ENCODE measurements at places on chromosomes 12 and 14.

- H3K36me3 ChIP-seq, result peaks cover 15% of the 10 kb centered on the region
- H3K4me3 ChIP-seq, result no peak overlapping the region
- DNase-seq, result no peak
- H3K27ac ChIP-seq, result no peak overlapping the region
- H3K27me3 ChIP-seq, result no peaks in the 10 kb centered on the region
- H3K4me1 ChIP-seq, result no peaks in the 10 kb centered on the region
These were observed 6.5 kb downstream of the C12orf43 start for GRCh38 chr12:121009741-121010140.

DNA sequence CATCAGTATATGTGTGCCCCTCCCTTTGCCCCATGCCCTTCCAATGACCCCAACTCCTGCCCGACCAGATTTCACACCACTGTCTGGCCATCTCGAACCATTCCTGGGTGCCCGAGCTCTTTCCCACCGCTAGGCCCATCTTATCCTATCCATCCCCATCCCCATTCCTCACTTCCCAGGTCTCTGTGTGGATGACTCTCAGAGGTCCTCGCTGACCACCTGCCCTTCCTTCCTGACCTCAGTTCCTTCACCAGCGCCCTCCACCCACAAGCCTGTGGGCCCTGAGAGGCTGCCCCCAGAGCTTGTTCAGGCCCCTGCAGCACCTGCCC is 49.1 kb downstream of the CYP46A1 start:
- H3K27me3 ChIP-seq, result no peaks in the 10 kb centered on the region
- DNase-seq, result no peak
- no peak overlapping the region for H3K27ac ChIP-seq
- no peak overlapping the region for H3K4me3 ChIP-seq
- peaks cover 33% of the 10 kb centered on the region for H3K4me1 ChIP-seq

DNA sequence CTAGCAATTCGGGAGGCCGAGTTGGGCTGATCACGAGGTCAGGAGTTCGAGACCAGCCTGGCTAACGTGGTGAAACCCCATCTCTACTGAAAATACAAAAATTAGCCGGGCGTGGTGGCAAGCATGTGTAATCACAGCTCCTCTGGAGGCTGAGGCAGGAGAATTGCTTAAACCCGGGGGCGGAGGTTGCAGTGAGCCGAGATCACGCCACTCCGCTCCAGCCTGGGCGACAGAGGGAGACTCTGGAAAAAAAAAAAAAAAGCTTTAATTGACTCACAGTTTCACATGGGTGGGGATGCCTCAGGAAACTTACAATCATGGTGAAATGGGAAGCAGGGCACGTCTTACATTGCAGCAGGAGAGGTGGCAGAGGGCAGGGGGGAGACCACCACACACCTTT is 30.6 kb upstream of the SLC2A3 start:
- no peak overlapping the region for H3K4me3 ChIP-seq
- H3K27me3 ChIP-seq, result no peaks in the 10 kb centered on the region
- H3K36me3 ChIP-seq, result no peaks in the 10 kb centered on the region
- peaks cover 3% of the 10 kb centered on the region for H3K4me1 ChIP-seq

DNA sequence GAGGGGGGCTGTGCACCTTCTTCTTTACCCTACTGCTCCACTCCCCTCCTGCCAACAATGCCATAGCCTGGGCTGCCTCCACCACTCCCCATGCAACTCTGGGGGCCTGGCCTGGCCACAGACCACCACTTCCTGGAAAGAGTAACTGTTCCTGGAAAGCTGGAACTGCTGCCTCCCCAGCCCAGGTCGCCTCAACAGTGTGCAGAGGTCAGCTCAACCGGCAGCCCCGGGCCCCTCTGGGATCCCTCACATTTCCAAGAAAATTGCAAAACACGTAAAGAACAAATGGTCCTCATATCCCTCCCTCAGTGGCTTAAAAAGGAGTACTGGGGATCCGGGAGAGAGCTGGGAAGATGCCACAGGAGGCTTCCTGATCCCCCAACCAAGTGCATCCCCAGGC is 22.4 kb upstream of the DIO3 start:
- no peaks in the 10 kb centered on the region for H3K27me3 ChIP-seq
- no peak overlapping the region for H3K27ac ChIP-seq
- H3K36me3 ChIP-seq, result no peaks in the 10 kb centered on the region
- H3K4me3 ChIP-seq, result no peak overlapping the region
- no peak for DNase-seq
- H3K4me1 ChIP-seq, result no peaks in the 10 kb centered on the region

GRCh38 chr12:66708704-66709456 is 30.0 kb upstream of the GRIP1 start:
- no peak for DNase-seq
- H3K27ac ChIP-seq, result no peak overlapping the region
- no peaks in the 10 kb centered on the region for H3K4me1 ChIP-seq
- no peaks in the 10 kb centered on the region for H3K36me3 ChIP-seq

DNA sequence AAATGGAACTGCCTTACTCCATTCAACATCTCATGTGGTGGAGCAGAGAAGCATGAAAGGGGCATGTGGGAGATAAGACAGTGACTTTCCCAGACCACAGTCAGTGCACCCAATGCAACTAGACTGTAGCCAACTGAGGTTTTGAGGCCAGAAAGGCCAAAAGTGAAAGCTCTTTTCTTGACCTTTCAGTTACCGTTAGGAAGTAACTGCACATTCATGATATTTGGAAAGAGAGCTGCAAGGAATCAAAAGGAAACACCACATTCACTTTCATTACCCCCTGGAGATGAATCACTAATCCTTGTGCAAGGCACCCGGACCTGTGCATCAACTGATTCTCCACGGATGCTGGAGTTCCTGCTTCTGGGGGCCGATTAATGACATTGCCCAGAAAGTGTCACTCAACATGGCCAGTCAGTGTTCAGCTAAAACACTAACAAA is 72.9 kb upstream of the ELK3 start:
- DNase-seq, result no peak
- H3K4me3 ChIP-seq, result no peak overlapping the region
- no peaks in the 10 kb centered on the region for H3K4me1 ChIP-seq
- no peaks in the 10 kb centered on the region for H3K36me3 ChIP-seq

- no peaks in the 10 kb centered on the region for H3K27me3 ChIP-seq
- no peaks in the 10 kb centered on the region for H3K4me1 ChIP-seq
- H3K4me3 ChIP-seq, result no peak overlapping the region
- no peaks in the 10 kb centered on the region for H3K36me3 ChIP-seq
- no peak for DNase-seq
These were observed 218.5 kb downstream of the NUAK1 start for GRCh38 chr12:105920161-105920684.

- no peak overlapping the region for H3K4me3 ChIP-seq
- H3K36me3 ChIP-seq, result no peaks in the 10 kb centered on the region
- H3K4me1 ChIP-seq, result no peaks in the 10 kb centered on the region
- H3K27ac ChIP-seq, result no peak overlapping the region
- DNase-seq, result no peak
These were observed 57.6 kb upstream of the ATP2B1 start for GRCh38 chr12:89765959-89766824.

GRCh38 chr12:761256-761655 is 8.9 kb downstream of the WNK1 start:
- DNase-seq, result no peak
- peaks cover 7% of the 10 kb centered on the region for H3K36me3 ChIP-seq
- no peak overlapping the region for H3K4me3 ChIP-seq
- no peaks in the 10 kb centered on the region for H3K27me3 ChIP-seq
- peaks cover 27% of the 10 kb centered on the region for H3K4me1 ChIP-seq
- no peak overlapping the region for H3K27ac ChIP-seq

GRCh38 chr14:64758691-64759554 is 54.7 kb downstream of the PLEKHG3 start:
- H3K36me3 ChIP-seq, result no peaks in the 10 kb centered on the region
- H3K4me3 ChIP-seq, result no peak overlapping the region
- no peak for DNase-seq
- peak overlapping the region; percentile 50 for H3K27ac ChIP-seq
- no peaks in the 10 kb centered on the region for H3K27me3 ChIP-seq

DNA sequence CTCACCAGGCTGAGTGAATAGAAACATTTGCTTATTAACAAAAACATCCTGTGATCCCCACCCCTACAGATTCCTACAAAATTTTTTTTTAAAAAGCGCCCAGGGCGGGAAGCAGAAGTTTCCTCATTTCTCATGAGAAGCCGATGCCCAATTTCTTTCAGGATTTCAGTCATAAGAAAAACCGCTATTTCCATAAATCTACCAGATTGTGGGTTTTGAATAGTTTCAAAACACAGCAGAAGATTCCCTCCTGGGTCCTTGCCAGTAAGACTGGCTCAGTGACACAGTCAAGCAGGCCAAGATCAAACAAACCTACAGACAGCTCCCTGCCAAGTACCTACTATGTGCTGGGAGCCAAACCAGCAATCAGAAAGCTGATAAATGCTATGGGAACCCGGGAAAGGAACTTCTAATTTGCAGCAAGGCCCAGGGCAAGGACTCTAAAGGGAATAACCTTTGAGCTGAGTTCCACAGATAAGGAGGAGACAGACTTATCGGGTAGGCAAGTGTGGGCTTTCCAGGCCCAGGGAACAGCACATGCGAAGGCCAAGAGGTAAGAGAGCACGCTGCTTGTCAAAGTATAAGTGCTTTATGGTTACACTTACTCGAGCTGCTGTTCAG is 68.7 kb downstream of the CCDC88C start:
- no peaks in the 10 kb centered on the region for H3K36me3 ChIP-seq
- no peak overlapping the region for H3K27ac ChIP-seq
- DNase-seq, result no peak
- H3K27me3 ChIP-seq, result no peaks in the 10 kb centered on the region

GRCh38 chr14:48925184-48925583 is 661.0 kb downstream of the RPS29 start:
- H3K4me3 ChIP-seq, result no peak overlapping the region
- no peaks in the 10 kb centered on the region for H3K27me3 ChIP-seq
- DNase-seq, result no peak
- no peaks in the 10 kb centered on the region for H3K4me1 ChIP-seq
- H3K36me3 ChIP-seq, result no peaks in the 10 kb centered on the region
- H3K27ac ChIP-seq, result no peak overlapping the region

DNA sequence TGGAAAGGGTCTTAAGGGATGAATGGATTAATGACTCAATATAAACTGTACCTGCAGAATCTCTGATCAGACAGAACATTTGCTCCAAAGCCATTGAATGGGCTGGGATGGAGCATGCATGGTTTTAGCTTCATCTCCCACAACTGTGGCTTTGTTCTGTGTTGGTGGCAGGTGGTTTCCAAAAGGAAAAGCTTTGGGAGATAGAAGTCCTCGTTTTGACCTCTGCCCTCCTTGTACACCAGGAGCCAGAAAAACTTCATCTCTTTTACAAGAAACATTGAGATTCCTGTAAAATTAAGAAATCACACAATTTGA is 39.5 kb downstream of the GPR65 start:
- H3K27me3 ChIP-seq, result no peaks in the 10 kb centered on the region
- H3K4me3 ChIP-seq, result no peak overlapping the region
- DNase-seq, result no peak
- no peak overlapping the region for H3K27ac ChIP-seq
- H3K36me3 ChIP-seq, result no peaks in the 10 kb centered on the region
- H3K4me1 ChIP-seq, result no peaks in the 10 kb centered on the region

DNA sequence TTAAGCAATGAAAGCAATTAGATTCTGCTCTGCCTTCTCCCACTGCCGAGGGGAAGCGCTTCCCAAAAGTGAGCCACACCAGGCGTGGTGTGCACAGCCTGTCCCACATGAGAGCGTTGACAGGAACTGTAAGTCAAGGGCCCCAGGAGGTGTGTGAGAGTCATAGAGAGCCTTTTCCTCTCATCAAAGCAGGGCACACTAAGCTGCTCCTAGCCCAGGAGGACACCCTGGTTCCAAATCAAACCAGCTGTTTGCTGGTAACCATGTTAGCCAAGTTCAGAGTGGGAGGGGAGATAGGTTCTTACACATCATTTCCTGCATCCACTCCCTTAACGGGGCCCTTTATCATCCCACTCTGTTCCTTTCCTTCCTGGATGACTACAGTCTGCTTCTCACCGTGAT is 98.3 kb downstream of the SPTSSA start:
- H3K4me1 ChIP-seq, result no peaks in the 10 kb centered on the region
- H3K27me3 ChIP-seq, result no peaks in the 10 kb centered on the region
- no peaks in the 10 kb centered on the region for H3K36me3 ChIP-seq
